ENCODE measurements at places on chromosomes 3 and 15.

DNA sequence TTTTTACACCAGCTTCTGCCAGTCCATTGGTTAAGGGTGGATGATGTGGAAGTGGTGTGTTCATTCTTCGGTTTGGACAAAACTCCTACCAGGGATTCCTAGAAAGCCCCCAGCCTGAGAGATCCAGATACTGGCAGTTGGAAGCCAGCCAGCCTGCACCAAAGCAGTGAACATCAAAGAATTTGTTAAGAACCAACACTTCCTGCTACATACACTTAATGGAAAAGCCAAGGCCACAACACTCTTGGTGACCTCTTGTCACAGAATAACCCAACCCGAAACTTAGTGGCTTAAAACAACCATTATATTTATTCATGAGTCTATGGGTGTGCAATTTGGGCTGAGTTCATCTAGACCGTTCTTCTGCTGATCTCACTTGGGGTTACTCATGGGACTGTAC is 42.9 kb upstream of the ADAMTS9 start:
- no peak overlapping the region for H3K4me3 ChIP-seq
- no peaks in the 10 kb centered on the region for H3K36me3 ChIP-seq
- peaks cover 3% of the 10 kb centered on the region for H3K4me1 ChIP-seq
- DNase-seq: no peak

- no peaks in the 10 kb centered on the region for H3K4me1 ChIP-seq
- no peaks in the 10 kb centered on the region for H3K27me3 ChIP-seq
- H3K4me3 ChIP-seq: no peak overlapping the region
- DNase-seq: no peak
- no peak overlapping the region for H3K27ac ChIP-seq
Measured at GRCh38 chr15:20358066-20358778, 183.4 kb downstream of the GOLGA6L6 start.

DNA sequence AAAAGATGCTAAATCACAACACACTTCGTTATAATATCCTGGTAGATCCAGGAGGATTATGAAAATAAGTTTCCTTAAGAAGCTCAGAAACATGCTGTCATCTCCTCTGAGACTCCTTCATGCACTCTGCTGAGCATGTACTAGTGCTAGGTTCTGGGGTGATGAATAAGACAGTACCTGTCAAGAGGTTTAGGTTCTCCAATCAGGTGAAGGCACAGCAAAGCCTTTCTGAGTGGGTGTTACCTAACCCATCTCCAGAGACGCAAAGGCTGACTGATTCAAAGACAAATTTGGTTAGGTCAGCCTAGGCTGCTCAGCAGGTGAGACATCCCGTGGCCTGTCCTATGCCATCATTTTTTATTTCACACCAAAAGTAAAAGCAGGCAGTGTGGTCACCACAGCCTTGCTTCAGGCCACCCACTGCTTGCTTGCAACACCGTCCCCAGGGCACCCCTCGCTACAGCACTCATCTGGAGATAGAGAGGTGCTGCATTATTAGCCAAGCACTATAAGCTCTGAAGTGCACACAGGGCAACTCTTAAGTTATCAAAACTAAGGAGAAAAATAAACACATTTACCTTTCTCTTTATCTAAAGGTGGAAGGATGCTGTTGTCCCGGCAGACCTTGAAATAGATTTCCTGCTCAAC is 117.2 kb downstream of the TJP1 start:
- no peak overlapping the region for H3K4me3 ChIP-seq
- DNase-seq: no peak
- peaks cover 12% of the 10 kb centered on the region for H3K36me3 ChIP-seq
- H3K27ac ChIP-seq: no peak overlapping the region
- H3K4me1 ChIP-seq: no peaks in the 10 kb centered on the region
- no peaks in the 10 kb centered on the region for H3K27me3 ChIP-seq

GRCh38 chr3:69838696-69839515 is 99.6 kb downstream of the MITF start:
- no peak for DNase-seq
- H3K36me3 ChIP-seq: no peaks in the 10 kb centered on the region
- no peaks in the 10 kb centered on the region for H3K27me3 ChIP-seq
- H3K27ac ChIP-seq: no peak overlapping the region

GRCh38 chr3:54262541-54262940 is 140.2 kb downstream of the CACNA2D3 start:
- H3K36me3 ChIP-seq: no peaks in the 10 kb centered on the region
- no peak for DNase-seq
- H3K4me1 ChIP-seq: no peaks in the 10 kb centered on the region

- no peaks in the 10 kb centered on the region for H3K36me3 ChIP-seq
- H3K27ac ChIP-seq: no peak overlapping the region
- no peak overlapping the region for H3K4me3 ChIP-seq
- DNase-seq: no peak
- H3K4me1 ChIP-seq: no peaks in the 10 kb centered on the region
Measured at GRCh38 chr3:101890716-101891115, 41.4 kb downstream of the NFKBIZ start.

DNA sequence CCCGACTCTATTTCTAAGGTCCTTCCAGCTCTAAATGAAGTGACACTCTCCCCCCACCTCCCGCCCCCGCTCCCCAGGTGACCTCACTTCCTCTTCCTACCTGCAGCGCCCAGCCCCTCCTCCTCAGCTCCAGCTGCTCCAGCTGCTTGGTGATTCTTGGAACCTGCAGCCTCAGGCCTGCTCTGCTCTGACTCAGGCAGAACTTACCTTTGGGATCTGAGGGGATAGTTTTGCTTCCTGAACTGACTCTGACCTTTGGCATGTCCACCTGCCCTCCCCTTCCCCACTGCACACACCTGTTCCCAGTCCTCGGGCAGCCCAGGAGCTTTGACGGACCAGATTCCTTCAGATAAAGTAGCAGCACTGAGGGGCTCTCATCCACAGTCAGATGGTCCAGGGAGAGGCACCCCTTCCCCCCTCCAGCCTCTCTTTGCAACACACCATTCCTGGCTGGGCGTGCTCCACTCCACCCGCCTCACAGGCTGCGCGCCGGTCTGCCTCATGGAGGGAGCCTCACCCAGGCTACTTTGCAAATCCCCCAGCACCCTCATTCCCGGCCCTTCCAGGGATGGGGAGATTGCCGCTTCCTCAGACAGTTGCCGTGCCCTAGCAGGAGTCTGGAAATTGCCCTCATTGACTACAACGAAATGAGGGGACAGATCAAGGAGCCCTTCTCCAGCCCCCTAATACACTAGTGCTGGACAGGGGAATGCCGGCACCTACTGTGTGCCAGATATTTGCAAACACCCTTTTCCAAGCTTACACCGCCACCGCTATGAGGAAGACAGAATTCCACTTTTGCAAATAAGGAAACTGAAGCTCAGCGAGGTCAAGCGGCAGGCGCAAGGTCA is 692 bp upstream of the C15orf39 start:
- peak overlapping the region; percentile 87 for H3K27ac ChIP-seq
- peaks cover 56% of the 10 kb centered on the region for H3K4me1 ChIP-seq
- peaks cover 21% of the 10 kb centered on the region for H3K36me3 ChIP-seq
- DNase-seq: peak; percentile 92

GRCh38 chr15:94670438-94671034 is 439.2 kb downstream of the MCTP2 start:
- H3K36me3 ChIP-seq: no peaks in the 10 kb centered on the region
- peaks cover 3% of the 10 kb centered on the region for H3K27me3 ChIP-seq
- DNase-seq: peak; percentile 51
- H3K4me3 ChIP-seq: no peak overlapping the region
- no peak overlapping the region for H3K27ac ChIP-seq

GRCh38 chr3:12470111-12470510 is 14.2 kb upstream of the TSEN2 start:
- H3K4me3 ChIP-seq: no peak overlapping the region
- H3K27ac ChIP-seq: no peak overlapping the region
- H3K27me3 ChIP-seq: no peaks in the 10 kb centered on the region
- H3K36me3 ChIP-seq: no peaks in the 10 kb centered on the region
- no peak for DNase-seq

DNA sequence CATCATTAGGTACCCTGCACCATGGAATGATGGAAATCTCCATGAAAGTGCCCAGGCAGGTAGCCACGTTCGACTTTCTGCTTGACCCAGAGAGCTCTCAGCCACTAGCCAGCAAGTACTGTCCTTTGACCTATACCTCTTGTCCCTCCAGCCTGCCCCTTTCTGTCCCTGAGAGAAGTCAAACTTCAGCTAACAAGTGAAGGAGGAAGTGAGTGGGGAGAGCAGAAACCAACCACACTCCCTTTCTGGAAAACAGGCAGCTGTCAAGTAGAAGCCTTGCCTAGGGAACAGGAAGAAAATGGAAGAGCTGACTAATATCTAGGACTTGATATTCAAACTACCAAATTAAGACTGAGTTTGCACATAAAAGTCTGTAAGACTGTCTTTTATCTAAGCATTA is 30.3 kb upstream of the FSTL1 start:
- no peaks in the 10 kb centered on the region for H3K4me1 ChIP-seq
- H3K4me3 ChIP-seq: no peak overlapping the region
- no peak overlapping the region for H3K27ac ChIP-seq
- no peaks in the 10 kb centered on the region for H3K36me3 ChIP-seq
- H3K27me3 ChIP-seq: peaks cover 3% of the 10 kb centered on the region
- no peak for DNase-seq

DNA sequence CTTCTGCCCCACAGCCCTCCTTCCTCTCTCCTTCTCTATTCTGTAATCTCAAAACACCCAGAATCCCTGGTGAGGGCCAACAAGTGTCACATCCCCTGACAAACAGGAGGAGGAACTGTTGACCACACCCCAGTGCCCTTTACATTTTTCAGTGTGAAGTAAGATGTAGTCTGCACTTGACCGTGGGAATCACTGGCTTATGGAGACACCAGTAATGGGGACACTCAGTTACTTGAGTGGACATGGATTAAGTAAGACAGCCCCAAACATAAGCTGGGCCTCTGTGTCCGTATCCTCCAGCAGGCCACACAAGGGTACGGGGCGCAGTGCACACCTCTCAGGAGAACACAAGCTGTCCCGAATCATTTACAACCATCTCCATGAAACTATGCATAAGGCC is 28.4 kb upstream of the LIMD1 start:
- H3K27ac ChIP-seq: no peak overlapping the region
- H3K4me3 ChIP-seq: no peak overlapping the region
- no peaks in the 10 kb centered on the region for H3K36me3 ChIP-seq
- H3K27me3 ChIP-seq: no peaks in the 10 kb centered on the region
- no peak for DNase-seq

GRCh38 chr3:45084820-45085816 is 59.0 kb downstream of the CLEC3B start:
- no peak overlapping the region for H3K4me3 ChIP-seq
- H3K27ac ChIP-seq: no peak overlapping the region
- H3K4me1 ChIP-seq: no peaks in the 10 kb centered on the region
- DNase-seq: no peak
- peaks cover 10% of the 10 kb centered on the region for H3K36me3 ChIP-seq
- no peaks in the 10 kb centered on the region for H3K27me3 ChIP-seq

- no peaks in the 10 kb centered on the region for H3K4me1 ChIP-seq
- no peak overlapping the region for H3K27ac ChIP-seq
- no peak for DNase-seq
Measured at GRCh38 chr15:63772520-63772919, 61.2 kb downstream of the HERC1 start.

GRCh38 chr3:168051531-168052471 is 43.9 kb downstream of the GOLIM4 start:
- peaks cover 47% of the 10 kb centered on the region for H3K4me1 ChIP-seq
- H3K36me3 ChIP-seq: no peaks in the 10 kb centered on the region
- H3K27me3 ChIP-seq: no peaks in the 10 kb centered on the region
- H3K4me3 ChIP-seq: no peak overlapping the region
- DNase-seq: peak; percentile 36

GRCh38 chr3:8627201-8627940 is 17.2 kb downstream of the SSUH2 start:
- H3K4me1 ChIP-seq: peaks cover 24% of the 10 kb centered on the region
- no peak for DNase-seq
- H3K27me3 ChIP-seq: no peaks in the 10 kb centered on the region
- no peak overlapping the region for H3K4me3 ChIP-seq
- H3K36me3 ChIP-seq: peaks cover 69% of the 10 kb centered on the region
- no peak overlapping the region for H3K27ac ChIP-seq

DNA sequence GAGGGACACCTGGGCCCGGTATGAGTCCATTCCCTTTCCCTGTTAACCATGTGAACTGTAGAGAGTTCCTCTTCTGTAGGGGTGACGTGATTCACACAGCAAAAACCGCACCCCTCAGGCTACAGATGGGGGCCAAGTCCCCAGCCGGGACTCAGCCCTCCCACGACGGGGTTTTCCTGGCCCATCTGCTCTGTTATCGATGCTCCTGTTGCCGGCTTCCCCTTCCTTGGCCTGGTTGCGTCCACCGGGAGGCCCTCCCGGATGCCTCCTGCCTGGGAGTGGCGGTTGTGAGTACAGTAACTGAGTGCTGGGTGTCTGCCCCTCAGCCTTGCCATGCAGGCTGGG is 817 bp upstream of the PLXNA1 start:
- H3K4me1 ChIP-seq: peaks cover 21% of the 10 kb centered on the region
- no peak overlapping the region for H3K4me3 ChIP-seq
- H3K27me3 ChIP-seq: no peaks in the 10 kb centered on the region

DNA sequence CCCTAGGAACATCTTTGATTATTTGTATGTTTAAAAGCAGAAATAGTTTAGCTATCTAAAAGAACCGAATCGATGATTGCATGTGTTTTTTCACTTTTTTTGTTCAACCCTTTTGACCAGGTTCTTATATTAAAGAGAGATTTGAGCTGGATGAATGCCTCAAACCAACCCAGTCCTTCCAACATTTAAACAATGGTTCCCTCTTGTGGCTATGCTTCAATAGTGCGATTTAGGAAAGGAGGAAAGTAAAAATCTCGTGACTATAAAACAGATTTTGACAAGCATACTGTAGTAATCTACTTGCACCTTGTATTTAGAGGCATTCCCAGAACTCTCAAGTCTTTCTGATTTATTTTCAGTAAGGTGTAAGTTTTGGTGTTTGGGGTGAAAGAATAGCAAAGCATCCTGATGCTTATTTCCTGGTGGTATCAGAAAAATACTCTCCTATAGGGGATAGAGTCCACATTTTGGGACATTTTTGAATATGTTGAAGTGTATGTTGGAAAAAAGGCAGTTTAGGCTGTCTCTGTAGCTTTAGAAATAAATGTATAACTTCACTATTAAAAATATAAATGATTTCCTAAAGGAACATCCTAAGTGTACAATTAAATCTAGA is 159.6 kb upstream of the KCNH8 start:
- no peak overlapping the region for H3K4me3 ChIP-seq
- no peaks in the 10 kb centered on the region for H3K27me3 ChIP-seq
- peak; percentile 5 for DNase-seq
- no peak overlapping the region for H3K27ac ChIP-seq

- no peaks in the 10 kb centered on the region for H3K36me3 ChIP-seq
- H3K27me3 ChIP-seq: peaks cover 26% of the 10 kb centered on the region
- no peak for DNase-seq
- H3K27ac ChIP-seq: no peak overlapping the region
- no peak overlapping the region for H3K4me3 ChIP-seq
- H3K4me1 ChIP-seq: no peaks in the 10 kb centered on the region
Measured at GRCh38 chr15:70439304-70439877, 324.0 kb downstream of the UACA start.

All from small intestine (tissue), 16 donors.